Amniotic epithelial cell (primary cell): ENCODE measurements at places on chromosomes 1 and 21.

DNA sequence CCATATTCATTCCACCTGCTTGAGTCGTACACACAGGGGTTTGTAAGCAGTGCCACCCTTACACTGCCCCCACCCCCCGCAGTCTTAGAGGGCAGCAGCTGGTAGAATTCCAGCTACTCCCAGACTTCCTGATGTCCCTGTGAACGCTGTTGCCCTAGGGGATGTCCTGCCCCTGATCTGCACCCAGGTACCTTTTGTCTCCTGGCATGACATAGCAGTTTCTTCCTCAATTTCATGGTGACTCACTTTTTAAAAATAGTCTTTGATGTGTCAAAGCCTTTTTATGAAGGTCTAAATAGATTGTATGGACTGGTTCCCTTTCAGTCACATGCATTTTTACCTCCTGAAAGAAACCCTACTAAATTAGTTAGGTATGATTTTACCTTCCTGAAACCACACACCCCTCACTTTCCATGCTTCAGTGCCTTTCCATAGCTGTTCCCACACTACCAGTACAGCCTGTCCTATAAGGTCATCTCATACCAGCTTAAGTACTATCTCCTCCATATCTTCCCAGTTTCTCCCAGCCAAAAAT is 76.4 kb downstream of the ST3GAL3 start:
- no peak for DNase-seq

GRCh38 chr1:107467286-107467685 is 326.4 kb downstream of the NTNG1 start:
- no peak for DNase-seq

DNA sequence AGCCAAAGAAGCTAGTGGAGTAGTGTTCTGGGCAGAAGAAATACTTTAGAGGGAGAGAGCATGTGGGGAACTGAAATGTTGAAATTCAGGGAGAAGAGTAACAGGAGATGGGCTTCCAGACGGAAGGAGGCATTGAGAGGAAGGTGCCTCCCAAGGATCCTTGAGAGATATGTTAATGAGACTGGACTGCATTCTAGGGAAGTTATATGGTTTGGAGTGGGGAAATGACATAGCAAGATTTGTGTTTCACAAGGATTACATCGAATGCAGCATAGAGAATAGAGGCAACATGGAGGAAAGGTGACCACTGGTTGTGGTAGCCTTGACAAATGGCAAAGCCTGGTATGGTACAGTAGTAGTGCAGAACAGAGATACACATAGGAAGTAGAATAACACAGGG is 160.5 kb upstream of the HMCN1 start:
- no peak for DNase-seq

DNA sequence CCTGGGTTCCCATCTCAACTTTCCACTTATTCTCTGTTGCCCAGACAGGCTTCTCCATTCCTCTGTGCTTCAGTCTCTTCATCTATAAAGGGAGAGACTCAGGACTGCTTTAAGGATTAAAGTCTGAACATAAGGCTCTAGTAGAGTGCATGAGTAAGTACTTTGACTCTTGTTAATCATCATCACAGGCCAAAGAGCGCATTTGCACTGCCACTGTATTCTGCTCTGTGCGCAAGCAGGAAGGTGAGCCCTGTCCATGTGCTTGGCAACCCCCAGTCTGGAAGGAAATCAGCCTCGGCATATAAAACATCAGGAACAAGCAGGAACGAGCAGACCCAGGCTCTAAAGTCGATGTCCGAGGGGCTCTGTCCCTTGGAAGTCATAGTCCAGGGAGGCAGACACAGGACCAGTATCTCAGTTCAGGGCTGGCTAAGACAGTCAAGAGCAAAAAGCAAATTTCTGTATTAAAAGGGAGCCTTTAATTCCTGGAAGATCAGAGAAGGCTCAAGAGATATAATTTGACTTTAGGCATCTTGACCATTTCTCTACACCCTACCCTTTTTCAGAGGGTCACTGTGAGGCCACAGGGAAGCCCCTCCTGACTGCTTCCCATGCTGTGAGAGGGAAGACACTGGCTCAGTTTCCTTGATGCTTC is 131.2 kb downstream of the TRABD2B start:
- DNase-seq = peak; percentile 57

GRCh38 chr21:44618909-44619308 is 7.0 kb downstream of the KRTAP10-8 start:
- DNase-seq = no peak

DNA sequence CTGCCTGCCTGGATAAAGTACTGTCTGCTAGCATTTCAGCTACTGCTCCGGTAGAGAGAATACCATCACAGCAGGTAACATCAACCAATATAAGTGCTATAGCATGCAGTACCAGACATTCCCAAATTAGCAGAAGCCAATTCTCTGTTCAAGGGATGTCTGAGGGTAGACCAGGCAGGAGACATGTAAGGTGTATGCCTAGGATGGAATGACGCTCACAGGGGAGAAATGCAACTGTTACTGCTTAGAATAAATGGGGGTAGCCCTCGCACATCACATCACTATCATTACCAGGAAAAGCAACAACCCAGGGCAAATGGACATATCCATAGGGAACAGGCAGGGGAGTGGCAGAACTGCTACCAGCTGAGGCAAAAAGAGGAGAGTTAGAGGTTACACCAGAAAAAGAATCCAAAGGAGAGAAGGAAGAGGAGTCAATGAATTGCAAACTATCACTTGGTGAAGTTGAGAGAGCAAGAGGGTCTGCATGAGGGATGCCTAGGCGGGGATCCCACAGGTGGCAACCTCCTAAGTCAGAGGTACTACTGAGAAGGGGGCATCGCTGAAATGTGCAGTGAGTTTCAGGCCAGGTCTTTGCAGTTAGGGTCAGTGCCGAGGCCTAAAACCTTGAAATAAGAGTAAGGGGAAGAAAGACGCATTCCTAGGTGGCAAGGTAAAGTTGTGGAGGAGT is 1.1 kb downstream of the UBE2Q1 start:
- no peak for DNase-seq

- no peak for DNase-seq
Measured at GRCh38 chr1:212437179-212437798, 4.6 kb downstream of the NENF start.

DNA sequence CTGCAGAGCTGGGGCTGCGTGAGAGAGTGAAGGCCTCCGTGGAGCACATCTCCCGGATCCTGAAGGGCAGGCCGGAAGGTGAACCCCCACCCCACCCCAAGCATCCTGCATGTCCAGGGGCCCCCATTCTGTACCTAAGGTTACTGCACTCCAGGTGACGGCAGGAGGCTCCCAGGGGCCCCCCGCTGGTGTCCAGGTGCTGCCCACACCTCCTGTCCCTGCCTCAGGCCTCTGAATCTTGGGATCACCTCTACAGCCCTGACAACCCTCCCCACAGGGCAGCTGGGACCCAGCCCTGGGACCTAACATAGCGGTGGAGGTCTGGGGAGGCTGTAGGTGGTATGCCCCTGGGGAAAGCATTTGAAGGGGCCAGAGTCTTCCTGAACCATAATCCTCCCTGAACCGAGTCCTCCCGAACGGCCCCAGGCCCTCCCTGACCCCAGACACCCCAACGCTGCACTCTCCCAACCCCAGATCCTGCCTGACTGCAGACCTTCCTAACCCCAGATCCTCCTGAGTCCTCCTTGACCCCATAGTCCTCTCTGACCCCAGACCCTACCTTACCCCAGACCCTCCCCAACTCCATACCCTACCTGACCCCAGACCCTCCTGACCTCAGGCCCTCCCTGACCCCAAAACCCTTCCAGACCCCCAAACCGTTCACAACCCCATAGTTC is 33.5 kb downstream of the TRIM11 start:
- DNase-seq = no peak

DNA sequence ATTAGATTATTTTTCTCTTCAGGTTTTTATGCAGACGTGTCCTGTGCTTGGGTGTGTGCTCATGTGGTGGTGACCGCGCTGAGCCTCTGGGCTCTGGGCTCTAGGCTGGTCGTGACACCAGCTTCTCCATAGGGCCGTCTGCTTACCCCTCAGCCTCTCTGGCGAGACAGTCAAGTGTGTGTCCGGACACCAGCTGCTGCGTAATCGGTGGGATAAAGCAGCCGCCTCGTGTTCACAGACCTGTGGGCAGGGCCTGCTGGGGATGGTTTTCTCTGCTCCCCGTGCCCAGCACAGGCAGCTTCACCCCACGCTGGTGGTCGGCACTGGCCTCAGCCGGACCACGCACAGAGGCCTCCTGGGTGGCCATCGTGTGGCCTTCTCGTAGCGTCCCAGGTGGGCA is 33.6 kb upstream of the DIP2A start:
- DNase-seq = no peak

GRCh38 chr21:33461538-33462250 is 18.1 kb downstream of the TMEM50B start:
- no peak for DNase-seq

- no peak for DNase-seq
Measured at GRCh38 chr1:203508463-203509073, 14.6 kb downstream of the OPTC start.

GRCh38 chr1:208106218-208106617 is 138.0 kb downstream of the PLXNA2 start:
- DNase-seq = no peak

GRCh38 chr1:11978301-11978700 is 1.9 kb upstream of the MFN2 start:
- no peak for DNase-seq
